ENCODE measurements at places on chromosomes 16 and 17. TPM values are rescaled to one million over a fixed set of nuclear protein-coding genes. Genes with fewer than 3 reads are reported as not detected.

- DNase-seq = no peak
Observed at GRCh38 chr16:80404847-80405246, 135.9 kb upstream of the DYNLRB2 start.

DNA sequence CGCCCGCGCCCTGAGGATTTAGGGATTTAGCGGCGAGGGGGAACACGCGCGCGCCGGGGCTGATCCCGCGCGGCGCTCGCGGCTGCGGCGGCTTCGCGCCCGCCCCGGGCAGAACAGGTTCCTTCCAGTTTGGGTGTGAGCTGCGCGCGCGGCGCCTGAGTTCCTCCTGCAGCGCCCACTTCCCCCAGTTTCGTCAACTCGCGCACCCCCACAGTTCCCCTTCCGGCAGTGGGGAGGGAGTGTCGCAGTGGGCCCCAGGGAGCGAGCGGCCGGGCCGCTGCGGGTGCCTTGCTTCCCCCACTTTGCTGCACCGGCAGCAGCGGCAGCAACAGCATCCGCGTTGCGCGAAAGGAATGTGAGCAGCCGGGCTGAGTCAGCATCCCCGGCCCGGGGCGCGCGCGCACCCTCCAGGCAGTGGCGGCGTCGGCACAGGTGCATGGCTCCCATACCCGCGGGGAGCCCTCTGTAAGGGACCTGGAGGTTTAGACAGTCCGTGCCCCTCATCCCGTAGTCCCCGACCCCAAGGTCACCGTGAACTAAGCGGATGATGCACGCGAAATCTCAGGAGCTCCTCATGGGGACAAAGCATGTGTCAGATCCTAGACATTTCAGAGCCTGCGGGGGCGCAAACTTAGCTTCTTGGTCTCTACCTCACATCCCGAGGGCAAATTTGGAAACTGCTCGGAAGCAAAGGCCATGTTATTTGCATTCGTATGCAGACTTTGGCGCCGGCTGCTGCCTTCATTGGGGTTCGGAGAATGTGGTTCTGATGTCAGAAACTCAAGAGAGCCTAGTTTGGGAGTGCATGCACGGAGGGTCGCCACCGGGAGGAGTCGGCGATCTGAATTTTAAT is 767 bp downstream of the ARSG start:
- peak; percentile 97 for DNase-seq

GRCh38 chr17:73841431-73842060 is 197.3 kb upstream of the SDK2 start:
- DNase-seq = no peak

TP53TG3C gene
- total RNA-seq = not detected

DNA sequence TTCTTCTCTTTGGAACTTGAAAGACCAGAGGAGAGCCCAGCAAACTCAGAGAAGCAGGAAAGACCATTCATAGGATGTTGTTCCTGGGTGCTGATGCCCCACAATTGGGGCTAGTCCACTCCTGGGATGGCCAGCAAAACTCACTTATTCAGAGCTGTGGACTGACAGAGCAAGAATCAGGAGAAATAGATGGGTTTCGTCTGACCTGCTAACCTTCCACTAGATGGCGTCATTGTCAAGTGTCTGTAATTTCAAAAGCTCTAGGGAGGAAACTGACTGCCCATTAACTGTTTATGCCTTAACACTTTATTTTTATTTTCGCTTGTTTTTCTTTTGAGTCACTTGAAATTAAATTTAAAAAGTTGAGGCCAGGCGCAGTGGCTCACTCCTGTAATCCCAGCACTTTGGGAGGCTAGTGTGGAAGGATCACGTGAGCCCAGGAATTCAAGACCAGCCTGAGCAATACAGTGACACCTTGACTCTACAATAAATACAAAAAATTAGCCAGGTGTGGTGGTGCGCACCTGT is 28.7 kb upstream of the MILR1 start:
- DNase-seq = peak; percentile 85

DNA sequence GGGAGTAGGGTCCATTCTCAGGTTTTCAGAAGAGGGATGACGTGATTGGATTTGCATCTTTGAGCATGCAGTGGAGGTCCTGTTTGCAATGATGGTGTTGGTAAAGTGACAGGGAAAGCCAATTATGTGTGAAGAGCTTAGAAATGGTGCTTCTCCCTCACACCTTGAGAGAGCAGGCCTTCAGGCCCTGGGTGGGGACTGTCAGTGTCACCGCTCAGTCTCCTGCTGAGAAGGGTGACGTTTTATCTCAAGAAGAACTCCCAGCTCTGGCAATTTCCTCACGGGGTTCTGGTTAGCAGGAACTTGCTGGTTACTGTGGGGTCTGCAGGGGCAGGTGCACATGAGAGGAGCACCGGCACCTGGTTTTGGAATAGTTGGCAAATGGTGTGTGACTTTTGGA is 11.2 kb downstream of the PLCG2 start:
- DNase-seq = no peak

- DNase-seq = no peak
Observed at GRCh38 chr17:63382826-63383225, 63.3 kb downstream of the CYB561 start.

- DNase-seq = peak; percentile 88
Observed at GRCh38 chr17:32341141-32341856, 674 bp downstream of the C17orf75 start.

DNA sequence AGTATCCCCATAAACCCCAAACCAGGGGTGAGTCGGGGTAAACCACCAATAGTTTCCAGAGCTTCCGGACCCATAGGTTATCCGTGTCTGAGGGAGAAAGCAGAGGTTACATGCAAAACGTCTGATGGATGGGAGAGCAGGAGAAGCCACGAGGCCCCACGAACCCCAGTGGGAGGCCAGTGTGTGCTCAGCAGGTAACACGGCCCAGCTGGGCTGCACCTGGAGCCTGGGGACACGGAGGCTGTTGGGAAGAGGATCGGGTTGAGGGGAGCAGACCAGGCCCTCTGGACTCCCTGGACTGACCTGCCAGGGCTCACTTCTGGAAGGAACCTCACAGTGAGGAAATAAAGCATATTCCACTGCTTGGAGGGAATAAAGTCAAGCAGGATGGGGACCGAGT is 78.1 kb downstream of the SEC14L1 start:
- no peak for DNase-seq

Measured in activated CD4-positive, alpha-beta T cell treated with anti-CD3 and anti-CD28 coated beads, Interleukin-2, amount 10 ng/mL, durations not matched to agents 24 days and 14 days (primary cell).